ENCODE measurements at places on chromosomes 3 and 15.

- no peak for DNase-seq
Measured at GRCh38 chr3:18901571-18901970, 246.7 kb upstream of the KCNH8 start.

DNA sequence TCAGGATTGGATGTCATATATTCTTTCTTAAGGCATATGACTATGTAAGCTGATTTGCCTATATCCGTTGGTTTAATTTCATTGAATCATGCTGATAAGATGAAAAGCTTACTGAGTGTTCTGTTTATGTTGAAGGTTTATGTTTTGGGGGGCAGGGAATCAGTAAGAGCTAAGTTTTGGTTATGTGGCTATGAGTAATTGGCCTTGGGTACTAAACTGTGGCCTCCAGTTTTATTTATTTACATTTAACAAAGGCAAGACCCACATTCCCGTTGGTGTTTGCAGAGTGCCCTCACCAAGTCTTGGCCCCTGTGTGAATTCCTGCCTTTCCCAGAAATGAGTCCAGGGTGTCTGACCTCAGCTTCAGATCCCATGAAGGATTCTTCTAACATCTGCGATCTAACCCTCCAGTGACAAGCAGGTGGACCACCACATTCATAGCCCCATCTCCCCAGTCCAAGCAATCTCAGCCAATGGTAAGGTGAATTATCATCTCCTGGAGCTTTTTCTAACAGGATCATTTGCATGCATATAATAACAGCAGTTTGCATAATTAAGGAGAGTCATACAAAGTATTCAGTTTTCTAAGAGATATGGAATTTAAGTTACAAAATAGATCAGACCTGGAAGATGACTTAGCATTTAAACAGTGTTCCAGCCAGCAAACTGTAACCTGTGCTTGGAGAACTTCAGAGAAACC is 27.4 kb downstream of the GLDN start:
- no peak for DNase-seq

DNA sequence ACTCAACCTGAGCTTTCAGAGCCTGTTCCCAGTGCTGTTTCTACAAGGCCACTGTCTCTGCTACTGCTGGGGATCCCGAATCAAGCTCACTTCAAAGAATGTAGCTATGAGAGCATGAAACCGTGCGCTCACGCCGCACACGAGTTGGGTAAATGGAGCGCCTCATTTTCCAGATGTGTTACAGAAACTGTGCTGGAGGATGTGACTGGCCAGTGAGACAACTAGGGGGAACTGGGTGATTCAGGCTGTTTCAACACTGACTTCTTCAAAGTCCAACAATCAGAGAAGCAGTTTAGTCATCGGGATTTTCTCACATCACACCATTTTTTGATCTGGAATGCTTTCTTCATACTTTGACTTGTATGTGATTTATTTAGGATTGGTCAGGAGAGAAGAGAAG is 3.5 kb downstream of the ZNF710 start:
- no peak for DNase-seq

- DNase-seq, result no peak
Measured at GRCh38 chr3:188369526-188369925, 215.6 kb downstream of the LPP start.

GRCh38 chr3:179450261-179450701 is 989 bp downstream of the GNB4 start:
- DNase-seq, result no peak

DNA sequence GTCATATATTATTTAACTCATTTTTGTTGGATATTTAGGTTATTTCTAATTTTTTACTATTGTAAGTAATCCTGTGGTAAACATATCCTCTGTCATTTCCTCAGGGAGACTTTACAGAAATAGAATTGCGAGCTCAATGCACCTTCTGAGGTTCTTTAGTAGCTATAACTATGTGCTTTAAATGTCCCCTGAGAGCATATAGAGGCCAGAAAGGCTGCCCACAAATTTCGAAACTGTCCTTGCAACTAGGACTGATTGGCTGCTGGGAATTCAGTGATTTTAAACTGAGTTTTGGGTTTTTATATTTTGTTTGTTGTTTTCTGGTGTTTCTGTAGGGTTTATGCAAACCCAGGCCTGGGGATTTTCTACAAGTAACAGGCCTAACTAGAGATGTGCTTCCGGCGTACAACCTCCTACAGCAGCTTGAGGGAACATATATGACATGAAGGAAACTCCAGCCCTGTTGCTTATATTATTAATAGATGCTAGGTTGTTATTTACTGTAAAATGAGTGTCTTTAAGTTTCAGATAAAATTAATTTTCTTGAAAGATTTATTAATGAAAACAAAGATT is 29.1 kb upstream of the P4HTM start:
- no peak for DNase-seq

DNA sequence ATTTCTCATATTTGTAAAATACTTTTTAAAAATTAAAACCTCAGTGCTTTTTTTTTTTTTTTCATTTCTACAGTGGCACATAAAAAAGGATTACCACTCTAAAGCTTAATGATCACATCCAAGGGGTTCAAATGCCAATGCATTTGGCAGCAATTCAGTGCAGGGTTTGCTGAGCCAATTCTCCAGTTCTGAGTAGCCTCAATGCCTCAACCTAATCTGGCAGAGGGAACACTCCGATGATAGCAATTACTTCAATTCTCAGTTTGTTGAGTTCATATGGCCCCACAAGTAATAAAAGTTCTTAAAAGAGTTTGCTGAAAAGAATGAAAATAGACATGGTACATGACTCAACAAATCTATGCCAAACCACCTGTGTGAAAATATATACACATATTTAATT is 79.3 kb upstream of the RBMS3 start:
- no peak for DNase-seq

DNA sequence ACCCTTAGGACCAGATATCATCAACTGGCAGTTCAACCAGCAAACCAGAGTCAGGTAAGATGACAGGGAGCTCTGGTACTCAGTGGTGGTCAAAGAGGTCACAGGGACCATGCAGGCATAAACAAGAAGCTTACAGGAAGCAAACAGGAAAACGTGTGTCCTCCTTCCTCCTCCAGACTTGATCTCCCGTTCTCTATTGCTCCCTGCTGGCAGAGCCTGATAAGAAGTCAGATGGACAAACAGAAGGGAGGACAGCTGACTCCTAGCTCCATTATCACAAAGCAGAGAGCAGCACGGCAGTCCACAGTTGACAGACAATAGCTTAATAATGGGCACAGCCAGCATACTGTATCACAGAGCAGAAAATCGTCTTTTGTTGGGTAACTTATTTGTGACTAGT is 156.5 kb upstream of the SLC2A2 start:
- DNase-seq, result no peak

DNA sequence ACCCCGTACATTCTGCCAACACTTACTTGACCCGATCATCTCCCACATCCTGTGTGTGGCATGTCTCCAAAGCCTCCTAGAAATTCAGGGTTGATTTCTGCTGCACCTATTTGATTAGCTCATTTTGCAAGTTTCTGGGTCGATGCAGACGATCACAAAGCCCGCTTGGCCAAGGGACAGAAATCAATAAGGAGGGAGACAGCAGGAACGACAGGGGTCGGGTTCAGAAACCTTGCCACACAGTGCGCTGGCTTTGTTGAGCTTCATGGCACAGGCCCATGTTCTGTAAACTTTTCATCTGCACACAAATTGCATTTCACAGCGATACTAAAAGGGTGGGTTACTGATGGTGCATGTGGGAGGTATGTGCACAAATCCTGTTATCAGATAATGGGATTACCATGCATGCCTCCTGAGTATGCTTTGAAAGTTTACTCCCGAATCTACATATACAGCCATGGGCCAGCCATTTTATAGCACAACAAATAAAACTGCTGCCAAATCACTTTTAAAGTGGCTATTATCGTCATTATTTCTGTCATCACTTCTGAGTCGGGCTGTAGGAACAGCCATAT is 95.9 kb upstream of the ATP11B start:
- no peak for DNase-seq

DNA sequence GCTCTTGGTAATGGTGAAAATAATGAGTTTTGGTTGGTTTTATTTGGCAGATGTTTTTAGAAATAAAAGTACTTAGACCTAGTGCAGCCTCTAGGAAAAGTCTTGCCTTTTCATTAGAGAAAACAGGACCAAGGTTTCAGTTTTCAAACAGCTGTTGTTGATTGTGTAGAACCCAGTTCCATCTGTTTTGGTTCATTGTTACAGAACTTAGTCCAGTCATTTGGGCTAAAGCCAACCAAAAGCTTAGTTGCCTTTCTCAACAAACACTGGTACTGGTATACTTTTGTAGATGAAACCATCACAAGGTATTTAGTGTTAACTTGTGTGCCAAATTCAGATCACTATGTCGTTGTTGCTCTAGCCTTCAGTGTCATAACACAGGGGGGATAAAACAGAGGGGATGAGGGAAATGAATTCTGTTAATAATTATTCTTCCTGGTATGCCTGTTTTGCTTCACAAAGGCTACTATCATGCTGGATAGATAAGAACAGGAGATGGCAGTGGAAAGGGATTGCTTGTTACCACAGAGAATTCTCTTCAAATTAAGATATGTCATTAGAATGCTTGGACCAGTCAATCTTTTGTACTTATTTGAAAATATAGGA is 12.6 kb upstream of the APH1B start:
- no peak for DNase-seq

- DNase-seq, result no peak
Measured at GRCh38 chr3:152172460-152172859, 96.3 kb upstream of the MBNL1 start.

DNA sequence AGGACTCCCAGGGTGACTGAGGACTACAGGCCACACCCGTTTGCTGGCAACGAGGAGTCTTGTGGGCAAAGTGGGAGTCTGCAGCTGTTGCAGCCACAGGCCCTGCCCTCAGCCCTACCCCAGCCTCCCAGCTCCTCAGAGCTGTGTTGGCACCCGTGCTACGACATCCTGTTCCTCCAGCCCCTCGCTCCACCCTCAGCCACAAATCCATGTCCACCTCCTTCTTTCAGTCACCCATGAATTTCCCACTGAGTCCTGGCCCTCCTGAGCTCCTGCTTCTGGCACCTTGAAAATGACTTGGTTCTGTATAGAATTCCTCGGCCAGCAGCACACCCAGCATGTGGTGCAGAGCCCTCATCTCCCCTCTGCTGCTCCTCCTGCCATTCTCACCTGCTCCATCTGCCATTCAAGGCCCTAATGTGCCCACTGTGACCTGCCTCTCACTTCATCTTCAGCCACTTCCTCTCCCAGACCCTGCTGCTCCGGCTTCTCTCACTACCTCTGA is 20.9 kb upstream of the VILL start:
- no peak for DNase-seq

DNA sequence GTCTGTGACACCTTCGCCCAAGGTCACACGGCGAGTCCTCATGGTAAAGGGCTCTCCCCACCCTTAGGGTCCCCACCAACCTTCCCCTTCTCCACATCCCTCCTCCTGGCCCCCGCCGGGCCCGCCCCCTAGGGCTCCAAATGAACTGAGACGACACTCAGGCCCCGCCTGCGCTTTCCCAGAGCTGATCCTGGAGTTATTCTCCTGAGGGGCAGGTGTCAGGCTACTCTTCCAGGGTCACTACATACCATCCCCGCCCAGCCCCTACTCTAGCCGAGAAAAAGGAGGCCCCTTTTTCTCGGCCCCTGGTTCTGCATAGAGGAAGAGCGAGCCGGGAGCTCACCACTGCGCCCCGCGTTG is 292 bp downstream of the USP4 start:
- DNase-seq, result no peak

GRCh38 chr15:66170042-66170441 is 83.5 kb downstream of the MEGF11 start:
- no peak for DNase-seq

GRCh38 chr15:72588096-72588495 is 66.4 kb upstream of the GOLGA6B start:
- DNase-seq, result no peak

GRCh38 chr3:101229681-101230080 is 90.7 kb downstream of the IMPG2 start:
- no peak for DNase-seq

GRCh38 chr3:124492824-124493223 is 237.4 kb upstream of the UMPS start:
- no peak for DNase-seq

DNA sequence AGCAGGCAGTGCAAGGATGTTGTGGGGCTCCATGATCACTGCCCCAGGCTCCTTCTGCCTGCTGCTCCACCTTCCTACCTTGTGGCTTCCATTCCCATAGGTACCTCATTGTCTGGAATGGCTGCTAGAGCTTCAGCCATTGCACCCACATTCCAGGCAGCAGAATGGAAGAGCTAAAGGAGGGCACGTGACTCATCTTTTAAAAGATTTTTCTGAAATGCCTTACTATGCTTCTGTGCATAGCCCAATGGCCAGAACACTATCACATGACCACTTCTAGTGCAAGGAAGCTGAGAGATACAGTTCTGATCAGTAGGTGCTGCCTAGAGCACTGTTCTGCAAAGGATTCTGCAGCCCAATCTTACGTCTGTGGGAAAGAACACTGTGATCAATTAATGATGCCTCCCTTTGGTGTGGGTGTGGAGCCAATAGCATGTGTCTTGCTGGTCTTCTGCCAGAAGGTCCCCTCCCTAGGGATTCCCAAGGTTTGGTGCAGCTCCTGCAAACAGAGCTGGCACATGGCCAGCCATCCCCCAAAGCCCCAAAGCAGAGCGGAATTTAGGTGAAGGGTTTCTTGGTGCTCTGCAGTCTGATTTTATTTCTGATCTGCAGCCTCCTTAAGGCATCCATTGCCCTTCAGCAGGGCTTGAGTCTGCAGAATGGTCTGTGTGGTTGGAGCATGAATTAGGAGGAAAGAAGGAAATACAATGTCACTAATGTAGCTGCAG is 34.4 kb downstream of the SPSB4 start:
- no peak for DNase-seq

- no peak for DNase-seq
Measured at GRCh38 chr3:61311044-61311443, 59.8 kb upstream of the FHIT start.

DNA sequence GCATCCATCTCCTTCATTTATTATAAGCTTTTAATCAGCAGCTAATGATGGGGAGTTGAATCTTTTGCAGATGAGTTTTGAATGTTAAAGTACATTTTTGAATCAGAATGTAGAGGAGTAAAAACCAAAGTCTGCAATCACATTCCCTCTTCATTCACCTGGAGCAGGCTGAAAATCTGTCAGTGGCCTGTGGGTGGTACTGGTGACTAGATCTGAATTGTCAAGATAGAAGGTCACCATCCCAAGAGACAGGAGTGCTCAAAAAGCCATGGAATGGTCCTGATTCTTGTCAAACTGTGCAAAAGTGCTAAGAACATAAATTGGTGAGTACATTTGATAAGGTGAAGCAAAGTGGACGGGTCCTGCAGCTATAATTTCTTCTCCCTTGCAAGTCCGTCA is 881.3 kb upstream of the NR2F2 start:
- no peak for DNase-seq

DNA sequence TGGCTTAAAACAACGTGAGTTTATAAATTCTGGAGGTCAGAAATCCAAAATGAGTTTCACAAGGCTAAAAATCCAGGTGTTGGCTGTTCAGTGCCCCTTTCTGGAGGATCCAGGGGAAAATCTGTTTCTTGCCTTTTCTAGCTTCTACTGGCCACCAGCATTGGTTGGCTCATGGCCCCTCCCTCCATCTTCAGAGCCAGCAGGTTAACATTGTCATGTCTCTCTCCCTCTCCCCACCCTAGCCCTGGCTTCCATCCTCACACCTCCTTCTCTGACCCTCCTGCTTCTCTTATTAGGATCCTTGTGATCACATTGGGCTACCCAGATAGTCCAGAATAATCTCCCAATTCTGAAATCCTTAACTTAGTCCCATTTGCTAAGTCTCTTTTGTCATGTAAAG is 32.9 kb upstream of the MGLL start:
- no peak for DNase-seq

- DNase-seq, result no peak
Measured at GRCh38 chr15:28012231-28012630, 86.9 kb downstream of the OCA2 start.
